HCT116 (cell line): ENCODE measurements at places on chromosomes 3 and 15. TPM values are rescaled to one million over a fixed set of nuclear protein-coding genes. Genes with fewer than 3 reads are reported as not detected.

GRCh38 chr3:124632566-124633140 lies 97.6 kb upstream of the UMPS start:
- H3K36me3 ChIP-seq, result no peaks in the 10 kb centered on the region
- H3K4me1 ChIP-seq, result no peaks in the 10 kb centered on the region
- H3K27me3 ChIP-seq, result no peaks in the 10 kb centered on the region
- no peak overlapping the region for H3K4me3 ChIP-seq
- no peak for DNase-seq

OR5K2 gene
- not detected for total RNA-seq

- H3K4me1 ChIP-seq, result no peaks in the 10 kb centered on the region
- H3K36me3 ChIP-seq, result no peaks in the 10 kb centered on the region
- no peak overlapping the region for H3K27ac ChIP-seq
Observed at GRCh38 chr3:123652342-123652984, 67.6 kb upstream of the HACD2 start.

GRCh38 chr3:134792700-134793099 lies 2.4 kb upstream of the EPHB1 start:
- peaks cover 27% of the 10 kb centered on the region for H3K27me3 ChIP-seq
- H3K4me3 ChIP-seq, result no peak overlapping the region
- no peaks in the 10 kb centered on the region for H3K36me3 ChIP-seq
- no peaks in the 10 kb centered on the region for H3K4me1 ChIP-seq
- H3K27ac ChIP-seq, result no peak overlapping the region
- DNase-seq, result no peak

GRCh38 chr3:111998636-111999483 lies at the start of gene TAGLN3:
Gene TAGLN3 (plus strand): TSS chr3:111998922. CDS start chr3:111999423, 501 bp downstream.
- DNase-seq, result no peak
- H3K27ac ChIP-seq, result no peak within 1 kb of the TSS
- peaks cover 2% of the 10 kb centered on the region; the same call in 1 of the 2 replicates for H3K4me1 ChIP-seq
- no peaks in the 10 kb centered on the region for H3K36me3 ChIP-seq
- H3K4me3 ChIP-seq, result no peak within 1 kb of the TSS
- no peaks in the 10 kb centered on the region for H3K27me3 ChIP-seq
